Left lobe of liver (tissue), 2 donors: ENCODE measurements at places on chromosomes 4 and X.
A peak's percentile ranks its signal among the peaks of the same experiment; 100 is the strongest.

- no peak for DNase-seq
Measured at GRCh38 chrX:135383249-135383648, 38.5 kb upstream of the SMIM10L2A start.

- peak; percentile 35 for DNase-seq
Measured at GRCh38 chrX:11180571-11180970, 69.4 kb downstream of the HCCS start.

GRCh38 chrX:139640259-139640658, 67.7 kb downstream of the MCF2 start:
- no peak for DNase-seq

DNA sequence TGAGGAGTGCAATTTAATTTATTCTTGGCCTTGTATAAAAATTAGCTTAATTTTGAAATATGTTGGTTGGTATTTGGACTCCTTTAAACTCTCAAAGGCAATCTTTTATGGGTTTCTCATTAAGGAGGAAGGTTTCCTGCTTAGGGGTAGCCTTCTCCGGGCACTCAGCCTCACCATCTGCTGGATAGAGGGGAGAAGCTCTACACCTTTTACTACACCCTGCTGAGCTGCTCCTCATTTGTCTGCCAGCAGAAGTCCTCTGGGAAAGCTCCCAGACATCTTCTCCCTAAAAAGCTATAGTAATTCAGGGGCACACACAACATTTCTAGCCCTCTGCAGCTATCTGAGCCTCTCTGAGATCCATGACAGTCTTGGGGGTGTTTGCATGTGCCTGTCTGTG, 179.1 kb downstream of the SOWAHB start:
- DNase-seq, result no peak

GRCh38 chr4:61205066-61205465, 4.9 kb downstream of the ADGRL3 start:
- no peak for DNase-seq

DNA sequence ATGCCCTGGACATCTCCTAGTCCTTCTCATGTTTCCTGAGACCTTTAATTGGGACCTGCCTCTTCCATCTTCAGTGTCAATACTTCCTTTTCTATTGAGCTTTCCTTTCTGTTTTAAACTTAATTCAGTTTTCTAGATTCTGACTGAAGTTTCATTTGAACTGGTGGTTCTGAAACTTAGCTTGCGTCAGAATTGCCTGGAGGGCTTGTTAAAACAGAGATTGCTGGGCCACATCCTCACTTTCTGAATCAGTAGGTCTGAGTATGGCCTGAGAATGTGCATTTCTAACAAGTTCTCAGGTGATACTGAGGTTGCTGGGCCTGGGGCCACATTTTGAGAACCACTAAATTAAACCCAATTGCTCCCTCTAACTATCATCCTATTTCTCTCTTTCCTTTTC, 152.1 kb upstream of the DGKK start:
- no peak for DNase-seq

- no peak for DNase-seq
Measured at GRCh38 chr4:155392481-155393184, 15.9 kb upstream of the MAP9 start.

GRCh38 chr4:128310266-128310697, 22.7 kb upstream of the PGRMC2 start:
- peak; percentile 86 for DNase-seq

- peak; percentile 70 for DNase-seq
Measured at GRCh38 chr4:1793496-1793840, 375 bp downstream of the FGFR3 start.

- DNase-seq, result no peak
Measured at GRCh38 chr4:84917086-84917821, 49.2 kb downstream of the WDFY3 start.

GRCh38 chrX:110222497-110223257, 95.2 kb downstream of the AMMECR1 start:
- no peak for DNase-seq

GRCh38 chrX:3326681-3327080, 19.8 kb downstream of the MXRA5 start:
- DNase-seq, result no peak

GRCh38 chrX:55342533-55343501, 78.1 kb upstream of the PAGE3 start:
- peak; percentile 44 for DNase-seq

DNA sequence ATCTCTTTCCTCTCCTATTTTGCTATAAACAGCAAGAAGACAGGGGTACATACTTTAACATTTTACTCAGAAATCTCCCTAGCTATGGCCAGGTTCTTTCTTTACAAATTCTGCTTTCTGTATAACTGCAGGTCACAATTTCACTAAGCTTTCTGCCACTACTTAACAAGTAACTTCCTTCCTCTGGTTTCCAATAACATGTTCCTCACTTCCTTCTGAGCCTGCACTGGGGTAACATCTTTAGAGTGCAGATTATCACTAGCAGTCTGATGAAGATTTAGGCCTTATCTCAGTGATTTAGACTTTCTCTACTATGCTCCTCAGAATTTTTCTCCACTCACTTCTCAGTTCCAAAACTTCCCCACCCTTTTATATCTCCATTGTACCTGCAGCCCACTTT, 1930.5 kb upstream of the AGA start:
- DNase-seq, result no peak
